ENCODE measurements at places on chromosomes 2 and 18. TPM values are rescaled to one million over a fixed set of nuclear protein-coding genes. Genes with fewer than 3 reads are reported as not detected.

DNA sequence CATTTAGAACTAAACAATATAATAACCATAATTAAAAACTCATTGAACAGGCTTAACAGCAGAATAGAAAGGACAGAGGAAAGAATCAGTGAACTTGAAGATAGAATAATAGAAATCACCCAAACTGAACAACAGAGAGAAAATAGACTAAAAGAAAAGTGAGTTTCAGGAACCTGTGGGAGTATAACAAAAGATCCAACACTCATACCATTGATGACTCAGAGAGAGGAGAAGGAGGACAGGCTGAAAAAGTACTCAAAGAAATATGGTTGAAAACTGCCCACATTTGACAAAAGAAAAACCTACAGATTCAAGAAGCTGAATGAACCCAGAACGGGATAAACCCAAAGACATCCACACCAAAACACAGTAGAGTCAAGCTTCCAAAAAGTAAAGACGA lies 54.2 kb upstream of the FMNL2 start:
- no peak for DNase-seq

DNA sequence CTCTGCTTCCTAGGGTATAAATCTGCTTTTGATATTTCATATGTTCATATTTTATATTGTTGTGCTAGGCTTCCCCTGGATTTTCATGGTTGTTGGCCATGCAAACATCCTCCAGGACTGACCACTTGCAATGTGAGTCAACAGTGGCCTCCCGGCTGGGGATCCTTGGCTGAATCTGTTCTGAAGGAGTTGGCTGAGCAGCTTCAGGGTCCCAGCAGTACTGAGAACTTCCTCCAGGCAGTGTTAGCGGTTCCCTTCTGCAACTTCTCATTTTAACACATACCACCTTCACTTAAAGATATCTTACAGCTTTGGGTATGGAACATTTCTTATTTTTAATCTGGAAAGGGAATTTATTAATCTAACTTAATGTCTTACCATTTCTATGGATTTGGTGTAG lies 122.1 kb downstream of the DTNB start:
- DNase-seq, result no peak

GDF7 gene
- 2.7 TPM for polyA plus RNA-seq

CYTIP gene
- 1.7 TPM for polyA plus RNA-seq

All from renal pelvis (tissue), 12 donors.